ENCODE measurements at places on chromosomes 4 and X. TPM values are rescaled to one million over a fixed set of nuclear protein-coding genes. Genes with fewer than 3 reads are reported as not detected.

Gene ETNPPL
- total RNA-seq: not detected

Gene TBC1D9
- 30.2 TPM for total RNA-seq

Gene USP17L11
- not detected for total RNA-seq

Gene NOX1
- total RNA-seq: not detected

Gene IL21
- not detected for total RNA-seq

Gene TLR3
- 2.8 TPM for total RNA-seq

Gene GPRIN3
- total RNA-seq: 3.8 TPM

Gene SPANXN4
- total RNA-seq: not detected

Gene CXXC4
- 0.59 TPM for total RNA-seq

Gene SMARCA5
- 46.7 TPM for total RNA-seq

Gene DCAF8L2
- not detected for total RNA-seq

Gene NRK
- 36.1 TPM for total RNA-seq

Gene GRSF1
- total RNA-seq: 52.6 TPM

Gene RGS12
- 35.0 TPM for total RNA-seq

Gene HSFX3
- total RNA-seq: not detected

Gene PWWP3B
- total RNA-seq: 5.7 TPM

Gene BBS12
- total RNA-seq: 2.8 TPM

Gene MAGEA8
- not detected for total RNA-seq

Gene LUZP4
- total RNA-seq: not detected

GRCh38 chr4:15652191-15652590 lies 3.0 kb downstream of the FBXL5 start:
- DNase-seq: no peak

- DNase-seq: no peak
These were observed 197.5 kb downstream of the CCNG2 start for GRCh38 chr4:77354550-77354949.

GRCh38 chrX:39928704-39929378 lies 168.9 kb downstream of the BCOR start:
- DNase-seq: no peak

GRCh38 chrX:134626434-134626833 lies 31.8 kb downstream of the PLAC1 start:
- DNase-seq: no peak

DNA sequence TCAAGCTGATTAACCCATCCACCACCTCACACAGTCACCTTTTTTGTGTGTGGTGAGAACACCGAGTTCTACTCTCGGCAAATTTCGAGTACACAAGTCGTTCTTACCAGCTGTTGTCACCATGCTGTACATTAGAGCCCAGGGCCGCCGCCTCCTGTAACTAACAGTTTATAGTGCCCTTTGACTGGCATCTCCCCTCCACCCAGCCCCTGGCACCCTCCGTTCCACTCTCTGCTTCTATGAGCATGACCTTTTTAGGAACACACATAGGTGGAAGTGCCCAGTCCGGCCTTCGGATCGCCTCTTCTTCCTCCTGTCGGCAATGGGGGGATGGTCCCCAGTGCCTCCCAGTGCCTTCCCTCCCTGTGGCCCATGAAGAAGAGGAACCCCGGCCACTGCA lies 141.4 kb downstream of the STK32B start:
- no peak for DNase-seq

- no peak for DNase-seq
These were observed 1008.8 kb upstream of the DIAPH2 start for GRCh38 chrX:95675794-95676193.

GRCh38 chr4:186300659-186301390 lies 34.8 kb downstream of the F11 start:
- no peak for DNase-seq

DNA sequence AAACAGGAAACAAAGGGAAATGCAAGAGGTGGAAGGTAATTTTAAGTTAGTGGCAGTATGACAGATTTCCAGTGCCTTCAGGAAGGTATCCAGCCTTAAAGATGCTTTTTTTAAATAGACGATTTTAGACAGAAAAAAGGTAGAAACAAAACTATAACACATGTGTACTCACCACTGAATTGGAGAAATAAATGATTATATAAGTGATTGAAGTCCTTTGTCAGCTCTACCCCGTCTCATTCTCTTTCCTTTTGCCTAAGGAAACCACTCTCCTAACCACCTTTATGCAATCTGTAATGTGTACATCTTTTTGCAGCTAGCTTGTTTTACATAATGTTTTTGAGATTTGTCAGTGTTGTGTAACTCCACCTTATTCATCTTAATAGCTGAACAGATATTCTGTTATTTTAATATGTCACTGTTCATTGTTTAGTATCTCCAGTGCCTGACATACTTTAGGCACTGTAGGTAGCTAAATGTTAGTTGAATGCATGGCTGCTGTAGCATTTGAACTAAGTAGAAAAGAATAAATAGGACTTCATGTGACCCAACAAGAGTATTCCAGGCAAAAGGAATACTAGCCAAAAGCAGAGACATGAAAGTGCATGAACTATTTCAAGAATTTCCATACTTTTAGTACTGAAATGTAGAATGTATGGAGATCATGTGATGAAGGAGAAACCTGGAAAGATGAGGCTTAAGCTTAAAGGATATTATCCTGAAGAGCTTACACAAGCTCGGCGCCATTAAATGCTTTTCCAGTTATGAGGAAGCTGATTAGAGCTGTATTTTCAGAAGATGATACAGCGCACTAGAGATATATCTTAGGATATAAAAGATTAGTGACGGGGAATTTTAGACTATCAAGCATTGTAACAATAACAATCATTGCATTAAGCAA lies 865 bp downstream of the FAM200B start:
- DNase-seq: peak; percentile 41

DNA sequence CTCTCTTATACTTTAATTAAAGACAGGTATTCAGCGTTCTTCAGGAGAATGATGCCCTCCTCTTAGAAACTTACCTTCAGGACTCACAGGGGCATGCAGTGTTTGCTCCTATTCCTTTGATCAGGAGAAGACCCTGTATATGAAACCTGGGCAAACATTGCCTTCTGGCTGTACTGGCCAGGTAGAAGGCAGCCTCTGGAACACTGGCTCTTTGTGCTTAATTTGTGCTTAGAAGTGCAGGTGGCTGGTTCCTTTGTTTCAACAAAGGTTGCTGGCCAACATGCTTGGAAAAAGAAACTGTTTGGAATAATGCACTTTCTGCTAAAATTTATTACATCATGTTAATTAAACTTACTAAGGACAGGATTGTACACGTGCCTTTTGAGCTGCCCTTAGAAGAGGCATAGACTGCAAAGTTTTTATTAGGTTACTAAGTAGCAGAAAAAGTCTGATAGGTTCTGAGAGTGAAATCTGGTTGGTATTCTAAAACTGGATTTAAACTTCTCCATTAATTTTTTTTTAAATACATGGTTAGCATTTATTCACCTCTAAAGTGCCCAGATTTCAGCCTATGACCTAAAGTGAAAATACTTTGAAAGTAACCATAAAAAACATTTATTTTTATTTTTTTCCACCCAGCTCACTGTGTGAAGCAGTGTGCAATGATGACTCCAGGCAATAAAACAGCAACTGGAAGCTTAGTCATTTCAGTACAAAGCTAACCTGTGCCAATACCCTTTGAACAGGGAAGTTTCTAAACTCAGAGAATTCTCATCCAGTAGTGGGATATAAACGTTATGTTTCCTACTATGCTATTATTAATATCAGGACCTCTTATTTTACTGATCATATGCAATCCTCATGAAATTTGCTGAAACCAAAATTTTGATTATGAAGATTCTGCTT lies 11.3 kb downstream of the RASSF6 start:
- no peak for DNase-seq

- DNase-seq: no peak
These were observed 118.5 kb upstream of the FAM9C start for GRCh38 chrX:13162772-13163410.

GRCh38 chr4:177127658-177128057 lies 182.0 kb upstream of the NEIL3 start:
- no peak for DNase-seq

- peak; percentile 11 for DNase-seq
These were observed 103.8 kb upstream of the QRFPR start for GRCh38 chr4:121484633-121485032.

DNA sequence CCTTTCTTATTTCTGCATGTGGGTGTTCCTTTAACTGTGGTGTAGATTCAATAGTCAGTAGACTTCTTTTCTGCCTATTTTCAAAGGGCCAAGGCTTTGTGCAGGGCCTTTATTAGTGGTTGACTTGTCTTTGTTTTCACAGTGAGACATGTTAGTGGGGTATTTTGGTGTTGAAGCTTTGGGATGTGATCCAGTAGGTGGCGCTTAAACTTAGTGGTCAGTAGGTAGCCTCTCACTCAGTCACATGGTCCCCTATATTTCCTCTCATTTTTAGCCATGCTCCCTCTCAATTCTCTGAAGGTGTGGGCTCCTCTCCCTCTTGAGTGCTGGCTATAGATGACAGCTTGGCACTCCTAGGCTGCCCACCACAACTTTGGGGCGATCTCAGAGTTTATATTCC lies 23.4 kb upstream of the SLC10A7 start:
- no peak for DNase-seq

DNA sequence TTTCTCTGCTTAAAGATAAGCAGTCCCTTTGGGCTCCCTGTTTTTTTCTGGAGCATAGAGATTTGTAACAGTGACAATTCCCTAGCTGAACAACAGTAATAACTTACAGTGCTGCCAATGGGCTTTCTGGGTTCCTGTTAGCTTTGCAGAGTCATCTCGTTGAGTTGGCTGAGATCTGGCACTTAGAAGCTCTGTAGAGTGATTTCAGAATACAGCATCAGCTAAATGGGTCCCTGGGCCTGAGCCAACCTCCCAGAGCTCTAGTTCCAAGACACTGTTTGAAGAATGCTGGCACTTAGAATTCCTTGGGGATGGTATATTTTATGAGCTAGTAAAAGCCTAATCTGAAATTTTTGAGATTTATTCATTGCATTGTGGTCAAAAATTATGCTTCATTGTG lies 43.5 kb upstream of the SERTM2 start:
- DNase-seq: peak; percentile 22

GRCh38 chrX:55072286-55072685 lies 2.5 kb upstream of the PAGE2B start:
- DNase-seq: no peak

DNA sequence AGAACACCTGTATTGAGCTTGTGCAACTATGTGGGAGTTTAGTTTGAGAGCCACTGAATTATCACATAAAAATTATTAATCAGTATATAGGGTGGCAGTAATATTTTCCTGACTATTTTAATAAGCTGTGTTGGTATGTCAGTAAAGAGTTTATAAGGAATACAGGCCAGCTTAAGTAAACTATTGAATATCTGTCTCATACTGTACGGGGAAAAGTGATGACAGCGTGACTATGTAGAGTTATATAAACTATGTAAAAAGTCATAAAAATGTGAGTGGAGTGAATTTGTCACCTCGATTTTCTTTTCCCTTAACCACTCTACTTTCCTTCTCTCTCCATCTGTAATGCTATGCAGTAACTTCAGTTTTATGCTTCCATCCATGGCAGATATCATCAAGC lies 250.2 kb downstream of the BMPR1B start:
- no peak for DNase-seq

GRCh38 chrX:44506678-44507077 lies 36.0 kb downstream of the FUNDC1 start:
- DNase-seq: no peak

- DNase-seq: no peak
These were observed 125.0 kb downstream of the RASGEF1B start for GRCh38 chr4:81346719-81347118.

DNA sequence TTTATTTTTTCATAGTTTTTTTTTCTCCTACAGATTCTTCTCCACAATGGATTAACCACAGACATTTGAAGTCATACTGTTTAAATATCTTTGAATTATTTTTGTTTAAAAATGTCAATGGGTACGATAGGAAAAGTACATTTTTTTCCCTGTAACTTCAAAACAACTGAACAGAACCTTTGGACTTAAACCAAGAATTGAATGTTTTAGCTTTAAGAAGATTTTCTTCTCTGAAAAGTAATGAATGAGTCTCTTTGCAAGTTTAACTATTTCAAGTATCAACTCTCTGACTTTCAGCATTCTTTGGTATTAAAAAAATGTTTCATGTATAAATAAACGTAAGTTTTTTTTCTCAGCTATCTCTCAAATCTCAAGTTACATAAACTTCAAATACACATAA lies 364.3 kb downstream of the FBXO8 start:
- no peak for DNase-seq

DNA sequence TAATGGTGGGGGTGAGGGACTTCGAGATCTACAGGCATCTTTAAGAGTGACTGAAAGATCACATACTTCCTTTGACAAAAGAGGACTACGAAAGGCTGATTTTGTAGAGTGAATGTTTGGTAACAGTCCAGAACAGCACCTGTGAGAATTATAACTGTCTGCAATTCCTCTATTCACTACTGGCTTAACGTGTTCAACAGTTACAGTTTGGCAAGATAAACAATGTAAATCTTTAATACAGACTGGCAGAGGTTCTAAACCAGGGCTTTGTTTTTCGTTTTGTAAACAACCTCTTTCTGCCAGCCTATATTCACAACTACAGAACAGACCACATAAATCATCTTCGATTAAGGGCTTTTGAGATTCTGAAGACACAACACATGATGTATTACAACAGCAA lies 66.9 kb downstream of the NCAPG start:
- DNase-seq: no peak

DNA sequence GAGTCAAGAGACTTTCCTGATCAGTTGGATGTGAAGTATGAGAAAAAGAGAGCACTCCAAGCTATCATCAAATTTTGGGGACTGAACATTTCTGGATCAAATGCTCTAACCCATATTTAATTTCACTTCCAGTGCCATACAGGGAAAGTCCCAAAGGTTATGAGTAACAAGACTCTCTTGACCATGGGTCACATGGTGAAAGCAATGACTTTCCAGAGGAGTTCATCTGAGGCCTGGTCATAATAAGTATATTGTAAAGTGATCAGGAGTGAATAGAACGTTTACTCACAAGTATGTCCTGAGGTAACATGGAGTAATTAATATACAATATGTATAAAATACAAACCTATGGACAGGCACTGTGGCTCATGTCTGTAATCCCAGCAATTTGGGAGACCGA lies 40.7 kb upstream of the ARMCX5 start:
- no peak for DNase-seq

DNA sequence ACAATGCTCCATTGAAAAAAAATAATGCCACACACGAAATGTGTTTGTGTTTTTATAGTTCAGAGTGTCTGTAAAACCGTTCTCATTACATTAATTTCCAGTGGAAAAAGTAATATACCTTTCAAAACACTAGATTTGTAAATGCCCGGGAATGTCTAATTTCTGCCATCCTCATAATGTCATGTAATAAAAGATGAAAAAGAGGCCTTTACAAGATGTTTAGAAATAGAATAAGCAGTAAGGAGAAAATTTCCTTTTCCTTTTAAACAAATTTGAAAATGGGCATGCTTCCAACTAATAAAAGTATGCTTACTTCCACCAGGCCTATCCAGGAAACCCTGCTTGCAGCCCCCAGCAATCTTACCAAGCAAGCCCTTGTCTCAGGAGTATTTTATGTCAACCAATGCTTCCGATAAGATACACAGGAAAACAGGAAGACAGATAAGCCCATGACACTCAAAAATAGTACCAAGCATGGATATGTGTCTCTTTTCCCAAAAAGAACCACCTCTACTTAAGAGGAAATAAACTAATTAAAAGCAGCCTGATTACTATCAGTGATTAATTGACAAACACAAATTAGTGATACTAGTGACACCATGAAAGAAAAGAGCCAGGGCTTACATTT lies 894.7 kb upstream of the INTU start:
- DNase-seq: no peak
